Ureter (tissue), 1 donor: ENCODE measurements at places on chromosomes 2 and 18.
A peak's percentile ranks its signal among the peaks of the same experiment; 100 is the strongest.

DNA sequence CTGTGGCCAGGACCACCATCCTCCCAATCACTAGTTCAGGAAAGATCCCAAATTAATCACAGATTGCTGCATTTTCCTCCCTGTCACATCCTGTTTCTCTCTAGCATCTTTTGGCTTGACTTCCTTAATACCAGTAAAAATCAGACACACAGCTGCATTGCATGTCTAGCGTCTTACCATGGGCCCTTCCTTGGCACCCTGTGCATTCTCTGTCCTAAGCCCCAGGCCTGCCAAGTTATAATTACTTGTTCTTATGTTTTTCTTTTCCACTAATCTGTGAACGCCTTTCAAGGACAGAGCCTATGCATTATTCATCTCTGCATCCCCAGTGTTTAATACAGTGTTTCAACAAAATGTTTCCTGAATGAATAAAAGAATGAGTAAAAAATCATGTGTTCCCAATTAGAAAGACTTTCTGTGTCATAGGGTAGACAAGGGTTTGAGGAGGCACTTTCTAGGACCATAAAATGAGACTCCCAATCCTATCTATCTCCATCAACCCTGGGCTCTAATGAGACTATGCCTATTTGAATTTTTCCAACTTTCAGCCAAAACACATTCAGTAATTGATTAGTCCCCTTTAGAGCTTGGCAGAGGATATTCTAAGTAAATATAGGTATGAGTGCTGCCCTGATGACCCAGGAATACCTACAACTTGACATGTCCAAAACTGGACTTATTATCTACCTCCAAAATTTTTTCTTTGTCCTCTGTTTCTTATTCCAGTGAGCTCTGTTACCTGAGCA, 10.3 kb upstream of the NT5C1B start:
- no peak for DNase-seq

GRCh38 chr18:75087119-75088020, 121.6 kb downstream of the PTGR3 start:
- no peak for DNase-seq

DNA sequence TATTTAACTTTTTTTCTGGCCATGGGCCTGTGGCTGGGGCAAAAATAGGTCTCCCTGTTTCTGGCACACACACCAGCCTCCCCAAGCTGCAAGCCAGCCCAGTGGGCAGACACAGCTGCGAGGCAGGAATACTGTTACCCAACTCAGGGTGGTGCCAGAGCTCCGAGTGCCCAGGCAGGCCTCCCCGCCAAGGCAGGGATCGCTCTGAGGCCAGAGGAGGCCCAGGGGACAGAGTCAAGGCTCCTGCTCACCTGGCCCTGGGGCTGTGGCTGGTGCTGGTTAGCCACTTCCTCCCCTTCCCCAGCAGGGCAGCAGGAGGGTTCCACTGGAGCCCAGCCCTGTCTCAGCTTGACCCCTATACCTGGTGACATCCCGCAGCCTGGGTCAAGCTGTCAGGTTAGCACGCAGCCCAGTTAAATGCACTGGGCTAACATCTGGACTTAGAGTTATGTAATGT, 67.1 kb upstream of the EPAS1 start:
- no peak for DNase-seq

DNA sequence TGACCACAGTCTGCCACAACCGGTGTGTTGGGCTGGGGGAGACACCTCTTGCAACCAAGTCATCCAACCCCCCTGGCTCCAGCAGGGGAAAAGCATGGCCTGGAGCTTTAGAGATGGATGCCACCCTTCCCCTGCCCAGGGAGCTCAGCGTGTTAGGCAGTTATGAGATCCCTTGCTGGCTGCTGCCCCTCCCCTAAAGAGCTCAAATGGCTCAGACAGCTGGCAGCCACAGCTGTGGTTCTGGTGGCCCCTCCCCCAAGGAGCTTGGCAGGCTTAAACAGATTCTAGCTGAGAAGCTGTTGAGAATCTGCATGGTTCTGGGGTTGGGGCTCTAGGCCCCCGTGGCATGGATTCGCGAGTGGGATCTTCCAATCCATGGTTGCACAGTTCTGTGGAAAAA, 64.7 kb downstream of the TEX51 start:
- DNase-seq = no peak

- DNase-seq = no peak
Observed at GRCh38 chr2:19878268-19879046, 23.3 kb downstream of the TTC32 start.

GRCh38 chr2:49714454-49714853, 560.1 kb upstream of the FSHR start:
- DNase-seq = no peak

DNA sequence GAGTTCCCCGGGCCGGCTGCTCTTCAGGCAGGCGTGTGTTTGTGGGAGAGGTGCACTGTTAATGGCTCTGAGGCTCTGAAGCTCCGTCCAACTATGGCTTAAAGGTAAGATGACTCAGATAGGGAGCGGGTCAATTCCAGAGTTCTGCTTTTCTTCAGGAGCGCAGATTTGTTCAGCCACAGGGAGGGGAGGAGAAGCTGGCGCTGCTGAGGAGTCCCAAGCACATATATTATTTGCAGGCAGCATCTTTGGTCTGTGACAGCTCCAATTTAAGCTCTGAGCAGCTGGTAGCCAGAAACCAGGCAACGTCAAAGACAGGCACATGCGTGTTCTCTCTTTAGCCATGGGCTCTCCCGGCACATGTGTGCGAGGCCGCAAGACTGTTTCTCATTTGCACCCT, 229.2 kb downstream of the BCL2 start:
- DNase-seq = no peak

DNA sequence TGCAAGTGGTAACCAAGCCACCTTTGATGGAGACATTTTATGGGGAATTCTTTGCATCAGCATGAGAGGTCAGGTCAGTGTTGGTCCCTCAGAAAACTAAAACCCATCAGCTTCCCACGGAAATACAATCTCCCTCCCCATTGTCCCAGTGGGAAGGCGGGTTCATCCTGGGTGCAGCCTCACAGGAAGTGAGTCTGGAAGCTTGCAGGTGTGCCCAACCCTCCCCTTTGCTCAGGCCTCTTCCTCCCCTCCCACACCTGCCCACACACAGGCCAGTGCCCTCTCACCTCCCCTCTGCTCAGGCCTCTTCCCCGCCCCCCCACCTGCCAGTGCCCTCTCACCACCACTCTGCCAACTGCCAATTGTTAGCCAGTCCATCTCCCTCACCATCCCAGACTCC, 166.8 kb upstream of the RAB6C start:
- DNase-seq = no peak

DNA sequence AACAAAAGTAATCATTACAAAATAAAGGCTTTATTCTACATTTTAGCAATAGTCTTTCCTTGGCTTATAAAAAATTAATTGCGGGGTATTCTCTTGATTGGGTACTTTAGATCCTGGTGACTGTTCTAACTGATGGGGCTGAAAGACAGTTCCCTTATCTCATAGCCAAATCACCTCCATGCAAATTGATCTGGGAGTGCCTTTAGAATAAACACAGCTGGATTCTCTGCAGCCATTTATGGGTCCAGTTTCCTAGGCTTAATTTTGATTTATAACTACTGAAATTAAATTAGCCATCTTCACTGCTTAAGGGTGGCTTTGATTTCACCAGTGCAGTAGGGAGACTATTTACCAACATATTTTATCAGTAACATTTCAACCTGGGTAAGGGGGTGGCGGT, 337.1 kb downstream of the NRXN1 start:
- no peak for DNase-seq

DNA sequence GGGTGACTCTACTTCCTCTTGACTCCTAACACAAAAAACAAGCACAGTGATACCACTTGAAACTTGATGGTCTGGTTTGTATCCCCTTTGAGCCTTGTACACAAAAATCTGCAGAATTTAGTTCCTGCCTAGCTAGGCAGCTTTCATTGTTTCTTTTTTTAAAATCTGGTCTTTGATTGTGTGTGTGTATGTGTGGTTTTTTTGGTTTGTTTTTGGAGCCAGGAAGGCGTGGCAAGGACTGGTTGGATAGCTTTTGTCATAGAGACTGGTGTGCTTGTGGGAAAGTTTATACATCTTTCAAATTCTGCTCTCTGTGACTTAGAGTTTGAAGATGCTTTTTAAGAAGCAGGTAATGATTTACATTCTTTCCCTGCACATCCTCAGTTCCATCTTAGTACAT, 127.4 kb downstream of the TANC1 start:
- DNase-seq = no peak

DNA sequence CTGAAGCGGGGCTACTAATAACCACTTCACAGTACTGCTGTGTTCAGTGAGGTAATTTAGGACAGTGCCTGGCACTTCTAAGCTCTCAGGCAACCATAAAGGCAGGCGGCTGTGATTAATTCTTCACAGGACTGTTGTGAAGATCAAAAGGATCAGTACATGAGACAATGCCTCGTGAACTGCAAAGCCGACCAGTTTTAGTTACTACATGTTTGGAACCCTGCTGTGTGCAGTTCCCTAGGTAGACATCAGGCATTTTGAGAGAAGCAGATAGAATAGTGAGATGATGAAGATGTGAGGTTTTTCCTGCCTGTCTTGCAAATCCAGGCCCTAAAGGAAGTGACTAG, 19.1 kb downstream of the EFHD1 start:
- DNase-seq = no peak

DNA sequence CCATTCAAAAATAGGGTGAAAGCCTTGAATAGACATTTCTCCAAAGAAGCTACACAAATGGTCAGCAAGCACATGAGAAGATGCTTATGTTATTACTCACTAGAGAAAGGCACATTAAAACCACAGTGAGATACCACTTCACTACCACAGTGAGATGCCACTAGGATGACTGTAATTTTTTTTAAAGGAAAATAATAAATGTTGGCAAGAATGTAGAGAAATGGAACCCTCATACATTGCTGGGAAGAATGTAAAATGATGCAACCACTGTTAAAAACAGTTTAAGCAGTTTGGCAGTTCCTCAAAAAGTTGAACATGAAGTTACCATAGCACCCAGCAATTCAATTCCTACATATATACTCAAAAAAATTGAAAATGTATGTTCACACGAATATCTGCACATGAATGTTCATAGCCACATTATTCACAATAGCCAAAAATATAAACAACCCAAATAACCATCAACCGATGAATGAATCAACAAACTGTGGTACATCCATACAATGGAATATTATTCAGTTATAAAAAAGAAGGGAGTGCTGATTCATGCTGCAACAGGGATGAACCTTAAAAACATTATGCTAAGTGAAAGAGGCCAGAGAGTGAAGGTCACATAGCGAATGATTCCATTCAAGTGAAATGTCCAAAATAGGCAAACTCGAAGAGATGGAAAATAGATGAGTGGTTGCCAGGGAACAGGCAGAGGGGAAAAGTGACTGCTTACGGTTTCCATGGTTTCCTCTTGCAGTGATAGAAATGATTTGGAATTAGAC, 156.2 kb upstream of the NDUFV2 start:
- no peak for DNase-seq

DNA sequence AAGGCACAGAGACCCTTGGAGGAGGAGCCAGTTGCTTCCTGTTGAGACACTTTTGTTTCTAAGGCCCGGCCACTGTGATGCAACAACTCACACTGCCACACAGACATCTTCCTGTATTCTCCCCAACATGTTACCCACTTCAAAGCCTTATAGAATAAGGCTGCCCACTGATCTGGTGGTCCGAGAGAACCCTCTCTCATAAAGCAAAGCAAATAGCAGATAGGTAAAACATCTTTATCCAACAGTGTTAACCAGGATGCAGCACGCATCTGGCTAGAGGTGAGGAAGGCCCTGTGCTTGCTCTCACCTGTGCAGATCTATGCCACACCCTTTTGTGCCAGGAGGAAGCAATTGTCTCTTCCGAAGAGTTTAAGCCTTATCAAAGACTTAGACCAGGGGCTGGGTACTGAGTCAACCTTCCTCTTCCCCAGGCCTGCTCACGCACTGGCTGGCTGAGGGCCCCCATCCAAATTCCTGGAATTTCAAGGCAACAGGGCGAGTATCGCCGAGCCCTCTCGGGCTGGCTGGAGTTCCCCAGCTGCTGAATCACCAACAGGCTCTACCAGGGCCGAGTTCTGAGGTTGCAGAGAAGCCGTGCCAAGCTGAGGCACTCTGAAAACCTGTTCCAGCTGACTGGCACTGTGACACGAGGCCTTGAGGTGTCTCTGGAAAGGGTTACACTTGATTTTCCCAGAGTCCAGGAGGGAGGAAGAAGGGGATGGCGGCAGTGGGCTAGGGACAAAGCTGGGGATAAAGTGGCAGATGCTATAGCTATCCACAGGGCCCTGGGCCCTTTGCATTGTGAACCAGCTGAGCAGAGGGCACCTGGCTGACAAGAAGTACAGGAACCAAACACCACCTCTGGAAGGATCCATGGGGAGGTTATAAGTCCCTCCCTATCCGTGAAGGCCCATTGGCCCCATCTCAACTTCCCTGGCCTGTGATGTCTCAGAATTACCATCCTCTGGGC, 29.3 kb downstream of the TGFA start:
- peak; percentile 86 for DNase-seq

DNA sequence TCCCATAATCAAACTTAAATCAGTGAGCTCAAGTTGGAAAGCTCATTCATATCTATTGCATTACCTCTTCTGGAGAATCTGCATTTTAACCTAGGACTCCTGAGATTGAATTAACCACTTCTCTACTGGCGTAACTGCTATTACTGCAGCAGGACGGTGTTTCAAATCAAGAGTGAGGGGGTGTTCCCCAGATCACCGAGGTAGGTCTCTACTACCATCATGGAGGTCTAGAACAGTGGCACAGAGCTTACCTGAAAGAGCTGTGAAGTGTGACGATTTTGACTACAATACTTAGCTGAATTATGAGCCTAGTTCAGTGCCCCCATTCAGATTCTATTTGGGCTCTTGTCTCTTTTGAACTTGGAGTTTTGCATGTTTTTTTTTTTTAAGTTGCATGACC, 119.5 kb downstream of the POLE4 start:
- no peak for DNase-seq

GRCh38 chr2:233993461-233993860, 57.0 kb upstream of the SPP2 start:
- DNase-seq = no peak

- peak; percentile 15 for DNase-seq
Observed at GRCh38 chr18:59833785-59834184, 66.0 kb upstream of the PMAIP1 start.

GRCh38 chr18:79387615-79388014, 8.1 kb upstream of the NFATC1 start:
- DNase-seq = no peak

DNA sequence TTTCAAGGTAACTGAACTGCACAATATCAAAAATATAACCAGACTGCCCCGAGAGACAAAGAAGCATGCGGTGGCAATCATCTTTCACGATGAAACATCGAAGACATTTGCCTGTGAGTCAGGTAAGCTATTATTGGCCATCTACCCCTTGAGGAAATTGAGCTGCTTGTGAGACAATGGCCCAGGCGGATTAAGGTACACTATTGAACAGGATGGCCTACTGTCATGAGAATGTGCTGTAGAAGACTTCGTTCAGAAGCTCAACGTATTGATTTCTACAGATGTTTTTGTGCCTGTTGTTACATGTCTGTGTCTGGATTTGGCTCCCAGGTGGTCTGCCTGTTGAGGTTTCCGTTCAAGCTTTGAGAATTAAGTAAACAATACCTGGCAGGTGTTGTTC, 198.7 kb downstream of the DOK6 start:
- no peak for DNase-seq

GRCh38 chr2:71596011-71596410, 142.7 kb downstream of the DYSF start:
- no peak for DNase-seq
